ENCODE measurements at places on chromosomes 11 and 22. TPM values are rescaled to one million over a fixed set of nuclear protein-coding genes. Genes with fewer than 3 reads are reported as not detected.

DNA sequence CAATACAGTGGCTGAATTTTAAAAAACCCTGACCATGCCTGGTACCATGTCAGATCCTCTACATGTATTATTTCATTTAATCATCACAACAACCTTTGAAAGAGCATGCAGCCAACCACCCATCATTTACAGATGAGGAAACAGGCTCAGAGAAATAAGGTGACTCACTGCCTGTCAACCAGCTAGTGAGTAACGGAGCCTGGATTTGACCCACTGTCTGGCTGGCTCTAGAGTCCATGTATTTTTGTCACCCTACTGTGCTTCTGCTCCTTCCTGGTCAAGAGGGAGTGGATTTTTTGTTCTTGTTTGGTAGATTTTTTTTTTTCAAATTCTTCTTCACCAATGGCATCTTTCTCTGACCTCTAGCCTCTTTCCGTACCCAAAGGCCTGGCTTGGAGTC is 77.4 kb downstream of the CWC15 start:
- no peak for DNase-seq

- DNase-seq = no peak
These were observed 31.1 kb downstream of the TMEM45B start for GRCh38 chr11:129846508-129847335.

- DNase-seq = no peak
These were observed 537.1 kb upstream of the ANO3 start for GRCh38 chr11:25794804-25795203.

- no peak for DNase-seq
These were observed 241.2 kb downstream of the CASP12 start for GRCh38 chr11:104657083-104657482.

The CADM1 gene
- total RNA-seq = not detected
